ENCODE measurements at places on chromosomes 2 and 18. TPM values are rescaled to one million over a fixed set of nuclear protein-coding genes. Genes with fewer than 3 reads are reported as not detected.

Gene ALPP
- total RNA-seq: 7.3 TPM

Gene LAMA1
- total RNA-seq: 0.03 TPM

Gene DLX2
- total RNA-seq: 4.4 TPM

DNA sequence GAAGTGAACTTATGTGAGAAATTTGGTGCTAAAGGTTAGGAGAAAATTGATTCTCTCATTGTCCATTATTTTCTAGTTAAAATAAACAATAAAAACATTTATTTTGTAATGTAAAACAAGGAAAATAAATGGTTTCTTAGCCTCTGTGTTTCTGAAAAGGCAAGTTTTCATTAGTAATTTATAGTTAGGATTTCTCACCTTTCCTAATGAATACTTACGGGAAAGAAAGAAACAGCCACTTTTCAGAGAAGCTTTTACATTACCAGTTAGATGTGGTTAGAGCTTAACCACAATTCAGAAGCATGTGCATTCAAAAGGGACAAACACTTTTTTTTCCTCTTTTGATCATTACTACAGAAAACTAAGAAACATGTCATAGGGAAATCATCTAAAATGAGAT is 18.8 kb downstream of the NEMP2 start:
- DNase-seq: no peak

DNA sequence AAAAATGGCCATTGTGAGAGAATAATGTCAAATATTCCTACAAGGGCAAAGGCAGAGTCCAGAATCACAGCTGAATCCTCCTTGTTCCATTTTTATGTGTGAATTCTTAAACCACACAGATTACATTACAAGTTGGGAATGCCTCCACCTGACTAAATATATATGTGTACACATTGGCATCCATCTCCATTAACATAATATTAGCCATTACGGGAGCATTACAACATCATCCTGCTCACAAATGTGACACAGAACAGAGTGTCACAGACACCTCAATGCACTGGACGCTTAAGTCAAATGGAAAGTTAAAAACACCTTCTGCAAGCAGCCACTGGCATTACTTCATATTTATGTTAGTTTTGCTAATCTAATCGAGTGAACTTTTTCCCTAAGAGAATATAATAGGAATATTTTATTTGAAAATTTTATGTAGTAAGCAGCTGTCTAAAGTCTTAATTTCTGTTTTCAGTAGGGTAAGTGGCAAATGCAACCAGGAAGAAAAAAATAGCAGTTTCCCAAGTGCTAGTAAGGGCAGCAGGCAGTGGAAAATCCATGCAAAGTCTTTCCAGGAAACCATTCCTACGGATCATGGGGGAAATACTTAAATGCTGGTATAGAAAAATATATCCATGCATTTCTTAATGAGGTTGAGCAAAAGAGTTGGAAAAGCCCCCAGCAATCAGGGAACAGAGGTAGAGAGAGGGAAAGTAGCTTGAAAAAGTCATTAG is 255.6 kb downstream of the OSR1 start:
- no peak for DNase-seq

DNA sequence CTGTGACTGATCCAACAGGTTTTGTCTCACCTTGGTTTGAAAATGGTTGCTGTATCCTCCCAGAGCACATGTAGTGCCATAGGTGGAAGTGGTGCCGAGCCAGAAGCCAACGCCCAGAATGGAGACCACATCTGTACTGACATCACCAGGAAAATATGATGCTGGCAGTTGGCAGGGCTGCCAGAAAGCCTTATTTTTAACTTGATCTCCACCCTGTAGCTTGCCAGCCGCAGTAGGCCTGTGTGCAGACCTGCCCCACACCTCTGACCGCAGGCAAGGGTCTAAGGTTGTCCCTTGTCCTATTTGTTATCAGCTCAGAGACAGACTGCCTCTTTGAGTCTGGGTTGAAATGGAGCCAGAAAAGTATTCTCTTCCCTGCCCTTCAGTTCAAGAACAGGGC is 123.5 kb upstream of the EML6 start:
- no peak for DNase-seq

GRCh38 chr2:16243411-16243996 is 303.2 kb downstream of the MYCN start:
- DNase-seq: no peak
